IPS DF 19.7 (cell line): ENCODE measurements at places on chromosomes 1 and 21.

- DNase-seq, result no peak
Observed at GRCh38 chr1:183719289-183719688, 66.2 kb upstream of the APOBEC4 start.

GRCh38 chr1:19448491-19449439, 36.6 kb downstream of the CAPZB start:
- DNase-seq, result no peak

GRCh38 chr1:47527653-47528272, 89.9 kb downstream of the FOXD2 start:
- DNase-seq, result no peak

DNA sequence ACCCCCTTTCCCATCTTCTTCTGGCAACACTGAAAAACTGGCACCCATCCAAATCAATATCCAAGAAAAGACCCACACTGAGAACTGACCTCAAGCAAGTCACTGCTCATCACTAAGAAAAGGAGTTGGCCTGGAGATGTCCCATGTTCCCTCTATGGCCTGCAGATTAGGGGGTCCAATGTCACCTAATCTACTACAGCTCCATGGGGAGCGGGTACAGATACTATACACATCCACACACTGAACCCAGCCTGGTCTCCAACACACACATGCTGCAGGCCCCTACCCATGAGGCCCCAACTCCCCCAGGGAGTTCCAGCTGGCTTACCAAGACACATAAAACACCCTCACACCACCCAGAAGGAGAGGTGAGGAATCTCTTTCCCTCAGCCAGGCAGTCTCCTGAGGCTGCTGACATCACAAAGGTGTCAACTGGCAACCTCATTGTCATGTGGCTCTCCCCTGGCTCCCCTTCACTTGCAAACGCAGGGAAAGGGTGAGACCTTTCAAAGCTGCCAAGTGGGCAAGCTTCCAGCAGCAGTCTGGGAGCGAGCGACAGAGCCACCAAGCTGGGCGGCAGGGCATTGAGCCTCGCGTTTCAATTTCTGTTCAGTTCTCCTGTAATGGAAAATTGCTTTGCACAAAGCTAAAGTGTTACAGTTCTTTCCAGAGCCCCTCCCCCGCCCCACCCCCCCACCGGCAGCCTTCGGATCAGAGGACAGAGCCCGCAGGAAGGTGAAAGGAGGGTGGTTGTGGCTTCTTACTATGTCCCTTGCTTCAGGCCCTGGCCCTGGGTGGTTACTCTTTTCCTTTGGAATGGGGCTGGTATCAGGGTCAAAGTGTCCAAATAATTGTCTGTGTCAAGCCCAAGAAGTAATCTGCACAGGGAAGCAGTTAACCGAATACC, at the start of gene LRRC52:
Gene LRRC52, plus strand, starts transcription at position 469 of the 907 bp plus-strand sequence. Its CDS starts 297 bp downstream, at position 766.
- peak; percentile 40 for DNase-seq

- peak; percentile 30 for DNase-seq
Observed at GRCh38 chr1:39230261-39231190, 26.0 kb downstream of the MACF1 start.

- DNase-seq, result no peak
Observed at GRCh38 chr1:206066479-206067171, 13.7 kb downstream of the RHEX start.

- no peak for DNase-seq
Observed at GRCh38 chr1:31418626-31419323, 5.8 kb downstream of the SERINC2 start.
